ENCODE measurements at places on chromosomes 12 and 14.

- DNase-seq: no peak
These were observed 3.0 kb downstream of the TEDC1 start for GRCh38 chr14:105493921-105494605.

DNA sequence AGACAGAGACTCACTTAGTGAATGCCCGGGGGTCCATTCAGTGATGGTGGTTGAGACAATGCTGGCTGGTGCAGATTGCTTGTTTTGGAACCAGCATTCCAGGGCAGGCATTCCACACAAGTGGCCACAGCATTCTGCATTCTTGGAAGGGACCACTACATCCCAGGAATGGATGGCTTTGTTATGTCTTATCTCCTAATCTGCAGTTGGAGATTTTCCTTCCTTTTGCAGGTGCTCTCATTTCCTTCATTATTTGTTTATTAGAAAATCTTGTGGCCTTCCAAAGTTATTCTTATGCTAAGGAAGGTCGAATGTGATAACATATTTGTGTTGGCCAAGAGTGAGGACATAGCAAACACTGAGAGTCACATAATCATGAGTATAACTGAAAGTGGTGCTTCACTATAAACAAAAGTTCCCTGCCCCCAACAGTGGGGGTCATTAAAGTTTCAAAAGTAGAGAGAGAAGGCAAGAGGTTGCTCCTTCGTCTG, 66.0 kb downstream of the BMP4 start:
- DNase-seq: no peak

DNA sequence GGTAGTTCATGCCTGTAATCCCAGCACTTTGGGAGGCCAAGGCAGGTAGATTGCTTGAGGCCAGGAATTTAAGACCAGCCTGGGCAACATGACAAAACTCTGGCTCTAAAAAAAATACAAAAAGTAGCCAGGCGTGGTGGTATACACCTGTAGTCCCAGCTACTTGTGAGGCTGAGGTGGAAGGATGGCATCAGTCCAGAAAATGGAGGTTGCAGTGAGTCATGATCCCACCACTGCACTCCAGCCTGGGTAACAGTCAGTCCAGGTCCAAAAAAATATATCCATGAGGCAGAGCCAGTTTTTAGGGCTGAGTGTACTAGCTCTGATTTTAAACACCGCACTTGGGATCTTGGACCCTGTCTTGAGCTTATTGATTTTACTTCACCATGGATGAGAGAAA, 30.6 kb upstream of the FICD start:
- no peak for DNase-seq

- DNase-seq: no peak
These were observed 292.1 kb downstream of the BTG1 start for GRCh38 chr12:91853350-91854127.

DNA sequence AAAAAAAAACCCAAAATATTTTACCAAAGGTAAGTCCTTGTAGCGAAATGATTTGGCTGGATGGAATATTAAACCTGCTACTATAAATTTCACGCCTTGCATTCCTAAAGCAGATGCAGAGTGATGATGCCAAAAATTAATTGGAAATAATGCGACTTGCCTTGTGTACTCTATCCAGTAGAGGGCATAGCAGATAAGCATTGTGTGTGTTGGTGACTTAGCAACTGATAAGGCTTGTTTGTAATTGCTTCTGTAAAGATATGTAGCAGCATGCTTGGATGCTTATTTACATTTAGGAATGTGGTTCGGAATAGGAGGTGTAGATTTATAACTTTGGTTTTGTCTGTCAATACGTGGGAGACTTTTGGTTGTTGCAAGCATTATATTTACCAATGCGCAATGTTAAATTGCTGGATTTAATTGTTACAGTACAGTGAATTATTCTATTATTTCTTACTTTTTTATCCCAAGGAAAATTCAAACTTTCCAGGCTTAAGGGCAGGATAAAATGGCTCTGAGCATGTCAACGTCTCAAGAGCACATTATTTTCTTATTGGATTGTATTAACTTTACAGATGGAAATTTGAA, 80.5 kb downstream of the TMEM260 start:
- peak; percentile 7 for DNase-seq

GRCh38 chr12:10501030-10501429, 4.7 kb upstream of the EIF2S3B start:
- DNase-seq: peak; percentile 18

DNA sequence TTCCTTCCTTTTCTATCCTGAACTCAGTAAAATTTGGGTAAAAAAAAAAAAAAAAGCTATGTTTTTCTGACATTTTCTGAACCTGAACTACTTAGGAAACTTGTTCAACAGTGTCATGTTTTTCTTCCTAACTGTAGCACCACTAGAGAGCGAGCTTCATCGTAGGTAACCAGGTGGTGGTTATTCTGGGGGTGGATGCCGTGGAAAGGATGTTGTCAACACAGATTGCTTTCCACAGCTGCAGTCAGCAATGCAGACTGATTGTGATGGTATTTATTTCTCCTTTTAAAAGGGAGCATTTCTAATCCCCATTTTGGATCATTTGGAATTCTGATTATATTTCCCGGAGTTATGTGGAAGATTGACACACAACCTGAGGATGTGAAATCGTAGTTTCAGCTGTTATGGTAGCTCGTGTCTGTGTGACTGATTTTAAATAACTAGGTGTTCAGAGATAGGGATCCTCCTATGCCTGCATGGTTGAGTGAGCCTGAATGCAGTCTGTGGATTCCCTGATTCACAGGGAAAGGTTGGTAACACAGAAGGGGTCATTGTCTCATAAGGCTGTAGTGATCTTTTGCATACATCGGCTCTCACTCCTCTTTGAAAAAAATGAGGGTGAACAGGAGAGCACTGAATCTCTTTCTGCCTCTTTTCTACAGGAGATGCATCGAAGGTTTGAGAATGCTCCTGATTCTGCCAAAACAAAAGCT, 113.2 kb downstream of the ERC1 start:
- no peak for DNase-seq

DNA sequence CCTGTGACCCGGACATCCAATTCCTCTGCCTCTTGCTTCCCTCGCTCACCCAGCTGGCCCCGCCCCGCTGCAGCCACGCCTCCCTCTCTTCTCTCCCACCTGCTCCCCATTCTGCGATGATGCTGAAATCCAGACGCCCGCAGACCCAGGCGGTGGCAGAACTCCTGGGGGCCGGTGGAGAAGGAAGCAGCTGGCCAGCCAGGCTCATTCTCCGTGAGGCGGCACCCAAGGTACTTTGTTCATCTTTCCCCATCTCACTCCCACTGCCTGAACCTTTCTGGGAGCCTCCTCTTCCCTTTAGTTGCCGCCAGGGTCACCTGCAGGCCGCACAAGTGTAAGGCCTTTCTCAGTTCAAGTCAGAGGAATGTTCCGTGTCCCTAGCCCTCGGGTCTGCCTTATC, 35.7 kb downstream of the FOXN4 start:
- no peak for DNase-seq

DNA sequence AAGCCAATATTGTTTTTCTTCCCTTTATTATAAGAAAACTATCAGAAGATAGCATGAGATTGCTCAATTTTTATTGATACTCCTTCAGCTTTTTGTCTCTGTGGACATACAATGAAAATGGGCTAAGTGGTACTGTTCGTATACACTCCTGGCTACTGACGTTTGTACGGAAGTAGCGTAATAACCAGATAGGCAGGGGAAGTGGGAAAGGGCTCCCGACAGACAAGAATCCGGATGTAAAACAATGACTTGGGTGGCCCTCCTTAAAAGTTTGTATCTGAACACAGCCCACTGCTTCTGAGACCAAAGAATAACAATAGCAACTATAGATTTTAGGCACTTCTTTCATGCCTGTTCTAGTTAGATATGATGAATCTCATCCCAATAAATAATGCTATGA, 99.6 kb downstream of the RPS6KA5 start:
- DNase-seq: no peak

- DNase-seq: no peak
These were observed 62.0 kb upstream of the GPR68 start for GRCh38 chr14:91306547-91306946.

- DNase-seq: no peak
These were observed 127.3 kb upstream of the TMPO start for GRCh38 chr12:98388126-98388525.

DNA sequence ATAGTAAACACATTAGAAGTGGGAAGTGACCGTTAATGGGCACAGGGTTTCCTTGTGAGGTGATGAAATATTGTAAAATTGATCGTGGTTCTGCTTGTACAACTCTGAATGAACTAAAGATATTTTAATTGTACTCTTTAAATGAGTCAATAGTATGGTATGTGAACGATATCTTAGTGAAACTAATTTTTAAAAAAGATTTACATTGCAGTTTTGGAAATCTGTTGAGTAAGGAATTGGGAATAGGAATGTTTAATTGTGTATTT, 1.7 kb downstream of the ZNF410 start:
- no peak for DNase-seq

GRCh38 chr14:78758333-78758732, 588.2 kb downstream of the NRXN3 start:
- DNase-seq: no peak

DNA sequence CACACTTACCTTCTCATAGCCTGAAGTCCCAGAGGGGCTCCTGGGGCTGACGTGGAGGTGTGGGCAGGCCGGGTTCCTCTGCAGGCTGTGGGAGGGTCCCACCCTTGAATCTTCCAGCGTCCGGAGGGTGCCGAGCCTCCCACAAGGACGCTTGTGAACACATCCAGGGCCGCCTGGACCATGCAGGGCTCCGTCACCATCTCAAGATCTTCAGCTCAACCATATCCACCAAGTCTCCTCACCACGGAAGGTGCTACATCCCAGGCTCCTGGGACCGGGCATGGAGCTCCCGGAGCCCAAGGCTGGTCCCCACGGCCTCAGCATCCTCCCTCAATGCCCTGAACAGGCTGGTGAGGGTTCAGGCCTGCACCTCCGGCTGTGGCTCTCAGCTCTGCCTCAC, 10.7 kb upstream of the FBRSL1 start:
- no peak for DNase-seq

DNA sequence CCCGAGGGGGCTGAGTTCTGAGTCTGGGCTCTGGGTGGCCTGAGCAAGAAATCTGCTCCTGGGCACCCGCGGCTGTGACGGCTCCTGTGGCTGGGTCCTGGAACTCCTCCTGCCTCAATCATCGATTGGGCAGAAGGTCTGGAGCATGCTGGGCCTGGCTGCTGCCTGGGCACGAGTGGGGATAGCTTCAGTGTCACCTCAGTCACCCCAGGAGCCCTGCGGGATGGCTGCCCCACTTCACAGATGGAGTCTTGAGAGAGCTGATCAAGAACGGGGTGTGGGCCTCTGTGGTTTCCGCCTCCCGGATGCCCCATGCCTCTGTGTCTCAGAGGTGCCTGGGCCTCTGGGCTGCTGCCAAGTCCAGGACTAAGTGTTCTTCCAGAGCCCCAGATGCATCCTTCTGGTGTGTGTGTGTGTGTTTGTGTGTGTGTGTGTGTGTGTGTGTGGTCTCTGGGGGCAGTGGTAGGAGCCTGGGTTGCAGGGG, 185.6 kb upstream of the C14orf180 start:
- no peak for DNase-seq

GRCh38 chr12:124082687-124083086, 109.7 kb downstream of the ZNF664 start:
- DNase-seq: no peak

DNA sequence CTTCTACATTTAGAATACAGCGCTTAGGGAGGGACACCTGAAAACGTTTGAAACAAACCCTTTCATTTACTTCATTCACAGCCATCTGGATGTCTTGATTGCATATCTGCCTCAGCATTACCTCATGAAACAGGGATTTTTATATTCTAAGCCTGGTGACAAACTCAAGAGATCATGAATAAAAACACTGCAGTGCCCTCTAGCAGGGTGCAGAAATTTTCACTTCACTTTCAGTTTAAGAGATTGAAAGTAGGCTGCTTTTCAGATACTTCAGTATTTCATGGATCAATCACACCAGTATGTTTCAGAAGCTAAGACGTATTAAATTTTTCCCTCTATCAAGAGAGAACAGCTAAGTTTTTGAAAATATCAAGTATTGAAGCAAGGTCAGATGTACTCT, 467.8 kb downstream of the MDGA2 start:
- no peak for DNase-seq

DNA sequence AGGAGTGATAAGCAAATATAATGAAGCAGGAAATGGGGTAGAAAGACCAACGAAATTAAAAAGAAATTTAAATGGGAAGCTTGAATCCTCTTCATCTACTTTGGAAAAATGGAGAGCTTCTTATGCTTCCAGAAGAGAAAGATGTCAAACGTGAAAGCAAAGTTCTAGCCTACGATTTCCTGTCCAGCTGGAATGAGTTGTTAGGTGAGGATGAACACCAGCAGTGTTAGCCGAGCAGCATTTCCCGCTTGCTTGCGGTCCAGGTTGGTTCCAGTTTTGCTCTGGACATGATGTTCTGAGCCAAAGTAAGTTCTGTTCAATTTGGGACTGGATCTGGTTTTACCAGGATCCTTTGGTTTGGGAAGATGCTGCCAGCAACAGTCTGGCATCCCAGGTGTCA, 78.9 kb downstream of the DACT1 start:
- no peak for DNase-seq

- DNase-seq: no peak
These were observed 228.6 kb upstream of the E2F7 start for GRCh38 chr12:77294016-77294415.

- DNase-seq: no peak
These were observed 20.0 kb upstream of the SGPP1 start for GRCh38 chr14:63747846-63748245.

- peak; percentile 82 for DNase-seq
These were observed 20.6 kb upstream of the SNRPF start for GRCh38 chr12:95838125-95838524.

DNA sequence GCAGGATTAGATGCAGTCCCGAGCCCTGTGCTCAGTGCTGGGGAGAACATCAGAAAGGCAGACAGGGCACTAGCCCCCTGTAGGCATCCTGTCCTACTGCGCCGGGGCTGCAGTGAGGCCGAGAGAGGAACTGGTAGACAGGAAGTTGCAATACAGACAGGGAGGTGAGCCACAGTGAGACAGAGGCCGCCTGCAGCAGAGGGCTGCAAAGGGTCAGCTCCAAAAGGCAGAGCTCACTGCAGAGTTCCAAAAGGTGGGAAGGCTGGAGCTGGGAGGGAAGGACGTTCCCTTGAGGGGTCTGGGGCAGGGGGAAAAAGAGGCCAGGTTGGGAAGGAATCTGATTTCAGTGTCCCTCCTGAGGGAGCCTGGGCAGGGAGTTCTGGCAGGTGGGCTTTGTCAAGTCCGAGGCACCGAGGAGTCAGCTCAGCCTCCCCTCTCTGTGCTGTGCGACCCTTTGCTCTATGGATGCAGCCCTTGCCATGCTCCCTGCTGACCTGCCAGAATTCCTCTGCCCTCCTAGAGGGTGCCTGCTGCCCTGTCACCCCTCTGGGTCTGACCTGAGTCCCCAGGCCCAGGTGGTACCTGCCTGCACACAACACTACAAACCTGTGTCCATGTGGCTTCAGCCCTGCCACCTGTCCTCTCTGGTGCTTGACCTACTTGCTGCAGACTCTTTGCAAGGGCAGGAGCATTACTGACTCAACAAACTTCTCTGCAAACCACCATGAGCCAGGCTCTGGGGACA, 63.5 kb downstream of the PRMT8 start:
- no peak for DNase-seq

GRCh38 chr12:65962921-65963861, 138.9 kb downstream of the HMGA2 start:
- no peak for DNase-seq

GRCh38 chr12:24066865-24067264, 117.4 kb upstream of the SOX5 start:
- peak; percentile 97 for DNase-seq

- DNase-seq: no peak
These were observed 9.8 kb upstream of the RILPL2 start for GRCh38 chr12:123446333-123446713.

GRCh38 chr12:16096273-16096849, 181.1 kb downstream of the SLC15A5 start:
- DNase-seq: no peak

All from stromal cell of bone marrow (primary cell).